GM03348 (cell line): ENCODE measurements at places on chromosomes 4 and X.

GRCh38 chr4:165874791-165875371 is 1.8 kb downstream of the TLL1 start:
- DNase-seq = no peak

GRCh38 chrX:69741721-69742120 is 125.8 kb downstream of the EDA start:
- DNase-seq = no peak

DNA sequence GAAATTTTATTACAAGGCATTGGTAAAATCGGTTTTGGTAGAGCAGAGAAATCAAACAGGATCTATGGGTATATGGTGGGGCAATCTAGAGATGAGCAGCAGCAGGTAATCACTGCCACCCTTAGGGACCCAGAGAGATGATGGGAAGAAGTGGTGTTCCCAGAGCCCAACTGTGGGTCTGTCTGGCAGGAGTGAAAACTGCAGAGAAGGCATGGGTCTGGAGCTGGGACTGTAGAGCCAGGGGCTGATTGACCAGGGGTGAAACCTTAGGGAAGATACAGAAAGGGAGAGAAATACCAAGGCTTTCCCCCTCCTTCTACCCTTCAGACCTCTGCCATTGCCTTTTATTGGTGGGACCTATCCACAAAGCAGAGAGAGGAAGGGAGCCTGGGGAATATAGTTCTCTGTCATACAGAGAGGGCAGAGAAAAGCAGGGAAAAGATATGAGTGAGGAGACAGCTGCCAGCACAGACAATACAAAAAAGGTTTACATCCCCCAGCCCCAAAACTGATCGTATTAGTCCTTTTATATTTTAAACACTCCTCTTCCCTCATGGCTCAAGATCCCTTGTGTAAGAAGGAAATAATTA is 28.7 kb downstream of the PDLIM5 start:
- DNase-seq = no peak

- no peak for DNase-seq
Observed at GRCh38 chr4:3250438-3250955, 1.5 kb downstream of the MSANTD1 start.

- no peak for DNase-seq
Observed at GRCh38 chrX:124228849-124229248, 103.6 kb upstream of the TEX13D start.

- no peak for DNase-seq
Observed at GRCh38 chr4:88979276-88979675, 77.7 kb downstream of the FAM13A start.

DNA sequence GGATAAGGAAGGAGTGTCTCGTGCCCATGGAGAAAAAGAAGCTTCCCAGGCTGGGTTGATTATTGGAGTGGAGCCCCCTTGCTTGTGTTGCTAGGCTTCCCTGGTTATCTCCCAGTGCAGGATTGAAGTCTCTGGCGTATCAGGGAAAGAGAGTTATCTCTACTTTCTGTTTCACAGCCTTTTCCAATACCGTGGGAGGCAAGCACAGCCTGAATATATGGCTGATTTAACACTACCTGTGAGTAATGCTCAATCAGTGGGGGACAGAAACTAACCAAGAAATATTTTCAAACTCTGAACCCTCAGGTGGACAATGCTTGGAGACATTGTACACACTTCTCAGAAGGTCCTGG is 65.2 kb downstream of the SERPINA7 start:
- DNase-seq = no peak

GRCh38 chrX:23317799-23318724 is 16.6 kb upstream of the PTCHD1 start:
- DNase-seq = peak; percentile 54

DNA sequence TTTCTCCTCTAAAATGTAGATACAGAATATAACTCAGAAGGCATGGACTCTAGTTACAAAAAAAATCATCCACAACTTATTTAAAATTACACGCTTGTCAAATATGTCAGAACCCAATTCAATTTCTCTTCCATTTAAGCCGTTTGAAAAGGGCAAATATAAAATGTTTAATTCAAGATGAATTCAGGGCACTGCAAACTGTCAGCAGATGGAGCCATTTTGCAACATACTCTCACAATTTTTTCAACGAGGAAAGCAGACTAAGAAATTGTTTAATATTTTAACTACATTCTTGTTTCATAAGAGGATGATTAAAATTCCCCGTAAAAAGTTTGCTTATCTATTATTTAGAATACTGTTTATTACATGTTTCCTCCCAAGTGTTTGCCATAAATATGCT is 321.3 kb upstream of the CPXCR1 start:
- DNase-seq = peak; percentile 1

- DNase-seq = no peak
Observed at GRCh38 chrX:30577362-30577991, at the start of gene TASL. TASL (minus strand) TSS chrX:30577766; CDS start chrX:30560355, 17,411 bp downstream.

DNA sequence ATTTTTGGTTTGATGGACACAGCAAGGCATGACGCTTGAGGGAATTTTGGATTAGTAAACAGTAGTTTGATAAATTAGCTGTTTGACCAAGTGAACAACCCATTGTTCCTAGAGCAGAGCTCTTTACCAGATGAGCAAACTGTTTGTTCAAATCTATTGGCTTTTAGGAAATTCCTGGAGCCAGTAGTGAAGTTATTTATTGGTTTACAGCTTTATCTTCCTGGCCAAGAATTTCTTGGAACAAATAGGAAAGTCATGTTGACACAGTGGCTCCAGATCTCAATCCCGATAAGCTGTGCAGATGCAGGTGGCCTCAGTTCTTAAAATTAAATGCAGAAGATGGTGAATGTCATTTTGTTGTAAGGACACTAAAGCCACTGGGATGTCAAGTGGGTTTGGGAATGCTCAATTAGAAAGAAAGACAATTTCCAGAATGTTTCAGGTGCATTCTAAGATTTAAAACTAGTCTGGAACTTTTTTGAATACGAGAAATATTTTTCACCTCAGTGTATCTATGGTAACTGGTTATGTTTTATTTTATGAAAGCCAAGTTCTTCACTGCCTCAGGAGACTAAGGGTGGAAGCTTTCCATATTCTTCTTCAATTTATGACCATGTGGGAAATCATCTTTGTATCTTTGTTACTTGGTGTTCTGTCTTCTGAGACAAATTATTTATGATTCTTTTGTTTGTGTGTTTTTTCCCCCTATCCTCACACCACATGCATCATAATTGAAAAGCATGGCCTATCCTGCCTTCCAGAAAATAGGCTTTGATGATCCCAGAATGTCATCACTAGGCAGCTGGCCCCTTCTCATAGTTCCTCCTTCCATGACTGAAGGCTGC is 554.5 kb downstream of the STIM2 start:
- no peak for DNase-seq

GRCh38 chr4:183139972-183140570 is 41.0 kb downstream of the WWC2 start:
- DNase-seq = no peak

- DNase-seq = no peak
Observed at GRCh38 chr4:26308568-26308967, 12.2 kb upstream of the RBPJ start.

GRCh38 chrX:65451663-65452062 is 82.9 kb downstream of the LAS1L start:
- peak; percentile 6 for DNase-seq

GRCh38 chr4:1288786-1289185 is 905 bp upstream of the MAEA start:
- no peak for DNase-seq

DNA sequence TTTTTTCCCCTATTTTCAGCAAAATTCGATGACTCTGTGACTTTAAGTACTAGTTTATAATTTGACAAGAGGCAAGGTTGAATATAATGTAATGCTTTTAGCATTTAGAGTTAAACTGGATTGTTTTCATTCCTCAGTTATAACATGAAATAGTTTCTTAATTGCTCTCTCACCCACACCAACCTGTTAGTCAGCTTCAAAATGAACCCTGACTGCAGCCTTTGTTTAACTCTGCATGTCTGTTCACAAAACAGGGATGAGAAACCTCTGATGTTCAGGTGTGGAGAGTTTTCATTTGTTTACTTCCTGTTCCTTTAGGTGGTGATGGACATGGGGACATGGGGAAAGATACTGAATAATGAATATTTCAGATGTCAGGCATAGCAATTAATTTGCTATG is 49.9 kb upstream of the MND1 start:
- peak; percentile 50 for DNase-seq

- no peak for DNase-seq
Observed at GRCh38 chr4:177568931-177569330, 126.7 kb upstream of the AGA start.

DNA sequence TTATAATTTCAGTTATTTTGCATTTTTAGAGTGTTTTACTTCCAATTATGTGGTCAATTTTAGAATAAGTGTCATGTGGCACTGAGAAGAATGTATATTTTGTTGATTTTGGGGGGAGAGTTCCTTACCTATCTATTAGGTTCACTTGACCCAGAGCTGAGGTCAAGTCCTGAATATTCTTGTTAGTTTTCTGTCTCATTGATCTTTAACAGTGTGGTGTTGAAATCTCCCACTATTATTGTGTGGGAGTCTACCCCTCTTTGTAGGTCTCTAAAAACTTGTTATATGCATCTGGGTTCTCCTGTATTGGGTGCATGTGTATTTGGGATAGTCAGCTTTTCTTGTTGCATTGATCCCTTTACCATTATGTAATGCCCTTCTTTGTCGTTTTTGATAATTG is 127.0 kb upstream of the ZDHHC15 start:
- no peak for DNase-seq

- DNase-seq = peak; percentile 69
Observed at GRCh38 chrX:11787564-11787963, 29.5 kb downstream of the MSL3 start.

DNA sequence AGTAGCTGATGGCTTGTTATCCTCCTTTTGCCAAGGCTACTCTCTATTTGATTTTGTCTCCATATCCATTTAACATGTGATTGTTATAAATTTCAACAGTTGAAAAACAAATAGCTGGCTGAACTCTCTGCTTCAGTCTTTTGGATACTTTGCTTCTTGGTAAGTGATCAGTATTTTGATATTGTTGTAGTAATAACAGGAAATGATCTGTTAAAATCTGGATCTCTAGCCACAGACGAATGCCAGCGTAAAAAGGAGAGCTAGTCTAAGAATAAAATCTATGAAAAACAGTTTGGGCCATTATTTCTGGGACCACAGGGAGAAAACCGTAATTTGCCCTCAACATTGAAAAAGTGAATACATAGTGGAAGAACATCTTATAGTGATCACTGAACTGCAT is 113.8 kb downstream of the ANAPC10 start:
- DNase-seq = no peak

DNA sequence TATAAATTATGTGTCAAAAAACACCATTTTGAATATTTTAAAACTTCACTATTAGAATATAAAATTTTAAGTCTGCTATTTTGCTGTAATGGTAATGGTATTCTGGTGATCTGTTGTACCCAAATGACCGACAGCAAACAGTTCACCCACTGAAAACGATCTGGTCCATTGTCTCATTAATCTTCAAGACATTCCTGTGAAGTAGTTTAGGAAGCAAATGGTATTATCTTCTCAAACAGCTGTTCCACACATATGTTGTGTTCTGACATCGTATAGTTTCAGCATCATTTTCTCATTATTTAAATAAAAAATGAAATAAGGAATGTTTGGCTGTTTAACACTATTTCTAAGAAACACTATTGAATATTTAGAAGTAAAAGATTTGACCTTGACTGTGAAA is 98.1 kb downstream of the WWC2 start:
- DNase-seq = no peak

- DNase-seq = no peak
Observed at GRCh38 chr4:93444860-93445259, 383.7 kb upstream of the ATOH1 start.

DNA sequence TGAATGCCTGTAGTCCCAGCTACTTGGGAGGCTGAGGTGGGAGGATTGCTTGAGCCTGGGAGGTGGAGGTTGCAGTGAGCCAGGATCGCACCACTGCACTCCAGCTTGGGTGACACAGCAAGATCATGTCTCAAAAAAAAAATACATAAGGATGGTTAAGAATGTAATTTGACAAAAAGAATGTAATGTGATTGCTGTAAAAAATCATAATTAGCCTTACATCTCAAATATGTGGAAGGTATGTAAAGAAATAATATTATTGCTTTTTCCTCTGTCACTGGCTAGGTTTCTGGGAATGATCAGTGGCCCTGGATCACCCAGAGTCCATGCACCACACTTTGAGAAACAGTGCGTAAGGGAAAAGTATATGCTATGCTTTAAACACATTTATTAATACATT is 106.1 kb upstream of the C1GALT1C1 start:
- DNase-seq = no peak

- peak; percentile 39 for DNase-seq
Observed at GRCh38 chr4:127586922-127587571, 45.7 kb upstream of the INTU start.

- DNase-seq = no peak
Observed at GRCh38 chr4:24888475-24889344, 24.1 kb downstream of the CCDC149 start.

GRCh38 chr4:16669036-16669435 is 229.4 kb downstream of the LDB2 start:
- peak; percentile 16 for DNase-seq

- no peak for DNase-seq
Observed at GRCh38 chrX:1493412-1493811, 40.7 kb upstream of the ASMTL start.

- DNase-seq = no peak
Observed at GRCh38 chr4:1368421-1369090, 21.5 kb downstream of the UVSSA start.

GRCh38 chrX:72540318-72540717 is 32.3 kb downstream of the HDAC8 start:
- peak; percentile 27 for DNase-seq

GRCh38 chrX:99421796-99422195 is 988.3 kb downstream of the PCDH19 start:
- DNase-seq = no peak

GRCh38 chr4:164572877-164573279 is 181.1 kb upstream of the SMIM31 start:
- no peak for DNase-seq

GRCh38 chr4:154854362-154854761 is 73.3 kb downstream of the RBM46 start:
- peak; percentile 6 for DNase-seq

DNA sequence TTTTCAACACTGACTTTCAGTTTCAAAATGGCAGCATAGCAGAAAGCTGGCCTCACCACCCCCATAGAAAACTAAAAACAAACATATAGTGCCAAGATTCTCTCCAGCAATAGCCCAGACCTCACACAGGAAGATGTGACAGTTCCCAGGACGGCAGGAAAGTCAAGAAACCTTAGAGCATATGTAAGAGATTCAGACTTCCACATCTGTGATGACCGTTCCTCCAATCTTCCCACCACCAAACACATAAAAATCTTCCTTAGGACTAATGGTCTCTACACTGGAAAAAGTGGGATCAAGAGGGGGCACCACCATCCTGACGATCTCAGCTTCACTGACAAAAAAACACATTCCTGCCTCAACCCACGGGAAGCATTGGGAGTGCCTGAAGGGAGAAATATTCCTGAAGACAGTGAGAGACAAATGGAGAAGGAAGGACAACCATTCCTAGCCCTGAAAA is 134.1 kb upstream of the CPXCR1 start:
- DNase-seq = no peak

- no peak for DNase-seq
Observed at GRCh38 chr4:129788486-129788885, 692.5 kb downstream of the C4orf33 start.

GRCh38 chr4:121034017-121034416 is 38.3 kb downstream of the NDNF start:
- DNase-seq = peak; percentile 18
